Stimulated activated CD8-positive, alpha-beta memory T cell treated with anti-CD3 and anti-CD28 coated beads, Interleukin-15, amount 100 ng/mL, for 1 hour (primary cell): ENCODE measurements at places on chromosomes 1 and 21.

DNA sequence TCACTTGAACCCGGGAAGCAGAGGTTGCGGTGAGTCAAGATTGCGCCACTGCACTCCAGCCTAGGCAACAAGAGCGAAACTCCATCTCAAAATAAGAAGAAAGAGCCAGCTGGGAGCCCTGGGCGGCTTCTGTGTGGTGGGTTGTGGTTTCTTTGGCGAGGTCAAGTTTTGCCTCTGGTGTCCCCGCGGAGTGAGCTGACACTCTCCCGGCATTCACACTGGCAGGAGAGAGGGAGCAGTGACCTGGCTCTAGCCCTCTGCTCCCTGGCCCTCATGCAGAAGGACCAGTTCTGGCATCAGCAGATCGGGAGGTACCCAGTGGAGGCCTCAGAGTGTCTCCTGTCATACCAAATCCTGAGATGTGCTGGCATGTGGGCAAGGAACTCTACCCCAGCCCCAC, 81.0 kb upstream of the VAMP3 start:
- DNase-seq = no peak

GRCh38 chr1:71861022-71861421, 421.3 kb downstream of the NEGR1 start:
- no peak for DNase-seq

GRCh38 chr1:216785737-216786136, 62.5 kb upstream of the ESRRG start:
- no peak for DNase-seq

DNA sequence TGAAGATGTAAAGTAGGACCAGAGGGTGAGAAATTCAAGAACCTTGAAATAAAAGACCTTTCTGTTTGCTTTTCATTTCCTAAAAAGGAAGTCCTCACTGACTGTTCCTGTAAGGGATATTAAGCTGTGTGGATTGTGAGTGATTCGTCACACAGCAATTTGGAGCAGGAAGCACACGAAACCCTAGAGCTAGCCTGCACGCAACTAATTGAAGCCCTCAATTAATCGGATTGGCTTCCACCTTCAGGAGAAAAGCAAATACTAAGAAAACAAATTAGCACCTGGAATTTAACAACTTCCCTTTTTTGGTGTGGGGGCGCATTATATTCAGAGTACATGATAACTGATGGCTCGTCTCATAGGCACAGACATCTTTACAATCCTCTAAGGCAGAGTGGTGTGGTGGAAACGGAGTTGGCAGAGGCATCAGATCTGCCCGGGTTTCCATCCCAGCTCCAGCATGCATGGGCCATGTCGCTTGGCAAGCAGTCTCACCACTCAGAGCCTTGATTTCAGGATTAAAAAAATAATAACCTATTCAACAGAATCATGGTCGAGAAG, 95.2 kb downstream of the KCNJ15 start:
- DNase-seq = no peak

GRCh38 chr1:233459968-233460367, 132.4 kb downstream of the MAP3K21 start:
- DNase-seq = no peak

DNA sequence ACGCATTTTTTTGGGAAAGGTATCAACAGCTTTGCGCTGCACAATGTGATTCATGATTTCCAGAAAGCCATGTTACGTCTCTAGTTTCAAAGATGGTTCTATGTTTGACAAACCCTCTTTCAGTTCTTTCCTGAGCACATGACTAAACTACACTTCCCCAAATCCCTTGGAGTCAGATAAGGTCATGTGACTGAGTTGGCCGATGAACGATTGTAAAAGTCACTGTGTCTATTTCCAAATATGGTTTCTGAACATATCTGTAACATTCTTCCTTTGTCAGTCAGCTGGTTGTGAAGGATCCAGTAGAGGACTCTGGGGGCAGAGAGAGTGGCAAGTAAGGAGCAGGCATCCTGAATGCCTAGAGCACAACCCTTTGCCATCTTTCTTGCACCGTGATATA, 35.4 kb downstream of the TMPRSS15 start:
- DNase-seq = no peak

- DNase-seq = no peak
These were observed 174.5 kb downstream of the ZC3H11B start for GRCh38 chr1:219438386-219438785.

GRCh38 chr21:35348686-35349085, 299.6 kb upstream of the RUNX1 start:
- DNase-seq = no peak

GRCh38 chr1:162235241-162235800, 141.3 kb downstream of the SPATA46 start:
- DNase-seq = no peak

DNA sequence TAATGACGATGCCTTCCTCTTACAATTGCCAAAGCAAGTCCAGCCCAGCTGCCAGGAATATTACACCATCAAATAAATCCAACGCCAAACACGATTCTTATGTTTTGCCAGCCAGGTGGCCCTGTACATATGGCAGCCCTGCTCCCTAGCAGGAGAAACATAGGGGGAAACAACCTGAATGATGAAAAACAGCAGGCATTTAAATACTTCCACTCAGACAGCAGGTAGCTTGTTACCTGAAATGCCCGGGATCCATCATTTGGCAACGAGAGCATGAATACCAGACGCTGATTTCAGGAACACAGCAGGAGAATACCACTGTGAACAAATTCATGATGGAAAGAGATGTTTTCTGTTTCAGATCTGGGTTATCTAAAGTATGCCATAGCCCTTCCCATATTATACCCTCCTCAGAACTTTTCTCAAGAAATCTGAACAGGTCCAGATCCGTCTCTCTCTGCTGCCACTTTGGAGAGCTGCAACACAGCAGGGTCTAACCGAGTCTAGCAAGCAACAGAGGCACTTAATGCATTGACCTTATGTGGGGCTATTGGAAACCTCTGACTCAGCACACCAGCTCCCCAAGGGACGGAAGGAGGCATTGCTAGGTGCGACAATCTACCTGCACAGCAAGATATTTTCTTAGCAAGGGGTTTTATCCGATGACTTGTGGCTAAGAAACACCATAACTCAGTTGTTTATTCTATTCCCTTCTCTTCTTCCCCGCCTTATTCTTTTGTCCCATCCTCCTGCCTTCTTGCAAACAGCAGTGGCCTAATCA, 166.3 kb downstream of the BARHL2 start:
- no peak for DNase-seq

DNA sequence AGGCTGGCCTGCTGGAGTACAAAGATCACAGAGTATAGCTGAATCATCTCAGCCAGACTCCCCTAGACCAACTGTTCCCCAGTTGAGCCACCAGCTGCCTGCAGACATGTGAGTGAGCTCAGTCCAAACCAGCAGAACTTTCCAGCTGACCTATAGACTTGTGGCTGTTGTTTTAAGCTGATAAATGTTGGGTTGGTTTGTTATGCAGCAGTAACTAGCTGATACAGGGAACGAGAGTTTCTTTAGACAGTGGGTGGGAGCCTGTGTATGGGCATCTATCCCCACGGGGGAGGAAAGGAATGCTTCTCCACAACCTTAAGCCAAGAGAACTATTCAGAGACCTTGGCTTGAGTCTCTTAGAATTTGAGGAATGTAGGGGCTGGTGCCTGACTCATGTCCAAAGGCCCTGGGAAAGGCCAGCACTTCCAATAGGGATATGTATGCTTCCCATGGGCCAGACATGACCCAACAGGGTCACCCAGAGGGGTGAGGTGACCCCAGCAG, 30.1 kb downstream of the SLC1A7 start:
- no peak for DNase-seq

DNA sequence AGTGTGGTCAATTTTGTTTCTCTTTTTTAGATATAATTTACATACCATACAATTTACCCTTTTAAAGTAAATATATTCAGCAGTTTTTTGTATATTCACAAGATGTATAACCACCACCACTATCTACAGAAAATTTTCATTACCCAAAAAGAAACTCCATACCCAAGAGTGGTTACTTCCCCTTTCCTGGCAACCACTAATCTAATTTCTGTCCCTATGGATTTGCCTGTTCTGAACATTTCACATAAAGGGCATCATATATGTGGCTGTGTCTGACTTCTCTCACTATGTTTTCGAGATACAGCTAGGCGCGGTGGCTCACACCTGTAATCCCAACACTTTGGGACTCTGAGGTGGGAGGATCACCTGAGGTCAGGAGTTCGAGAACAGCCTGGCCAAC, 13.6 kb downstream of the PACC1 start:
- DNase-seq = no peak

- DNase-seq = no peak
These were observed 143.1 kb downstream of the COQ8A start for GRCh38 chr1:227082999-227083746.

GRCh38 chr1:228430243-228430642, 13.6 kb upstream of the TRIM17 start:
- no peak for DNase-seq

GRCh38 chr1:233614173-233614742, 352 bp downstream of the KCNK1 start:
- no peak for DNase-seq

DNA sequence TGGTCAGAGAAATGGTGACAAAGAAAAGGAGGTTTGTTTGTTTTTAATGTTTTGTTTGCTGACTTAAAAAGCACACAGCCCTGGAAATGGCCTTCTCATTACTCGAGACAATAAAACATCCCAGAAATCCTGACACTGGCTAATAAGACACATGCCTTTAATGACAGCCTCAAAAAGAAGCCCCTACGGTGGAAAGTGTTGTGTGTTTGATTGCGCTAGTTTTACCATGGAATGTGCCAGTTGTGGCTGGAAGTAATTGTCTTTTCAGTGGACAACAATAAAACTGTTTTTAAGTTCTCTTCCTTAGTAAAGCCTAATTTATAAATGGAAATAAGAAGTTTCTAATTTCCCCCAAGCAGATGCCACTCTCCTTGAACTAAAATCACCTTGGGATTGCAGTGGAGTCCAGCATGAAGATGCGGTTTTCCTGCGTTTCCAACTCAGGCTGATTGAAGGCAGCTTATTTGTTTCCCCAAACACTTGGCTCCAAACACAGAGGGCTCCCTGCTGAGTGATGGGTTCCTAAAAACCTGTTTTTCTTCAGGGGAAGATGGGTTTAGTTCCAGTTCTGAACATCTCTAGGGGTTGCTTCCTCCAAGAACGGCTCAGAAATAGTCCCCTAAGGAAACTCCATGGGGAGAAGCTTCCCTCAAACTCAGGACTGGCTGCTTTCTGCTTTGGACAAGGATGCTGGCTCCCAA, 54.3 kb downstream of the CD247 start:
- DNase-seq = no peak

- DNase-seq = no peak
These were observed 5.2 kb downstream of the ADAMTS4 start for GRCh38 chr1:161193561-161194235.

GRCh38 chr1:109516872-109517271, 7.3 kb upstream of the AMIGO1 start:
- DNase-seq = no peak

DNA sequence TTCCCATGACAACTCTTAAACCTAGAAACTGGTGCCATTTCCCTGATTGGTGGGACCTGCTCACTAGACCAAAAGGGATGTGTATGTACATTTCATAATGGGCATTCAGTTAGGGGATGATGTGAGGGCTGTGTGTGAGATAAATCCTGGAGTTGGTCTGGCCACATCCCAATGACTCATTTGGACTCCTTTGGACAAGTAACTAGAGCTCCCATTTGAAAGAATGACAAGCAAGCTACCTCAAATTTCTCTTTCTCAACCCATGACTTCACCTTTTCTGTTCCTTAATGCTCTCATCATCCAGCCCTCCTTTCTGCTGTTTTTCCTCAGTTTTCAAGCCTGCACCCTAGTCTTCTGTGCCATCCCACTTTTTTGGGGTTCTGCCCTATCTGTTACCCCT, 27.9 kb downstream of the EBNA1BP2 start:
- no peak for DNase-seq

DNA sequence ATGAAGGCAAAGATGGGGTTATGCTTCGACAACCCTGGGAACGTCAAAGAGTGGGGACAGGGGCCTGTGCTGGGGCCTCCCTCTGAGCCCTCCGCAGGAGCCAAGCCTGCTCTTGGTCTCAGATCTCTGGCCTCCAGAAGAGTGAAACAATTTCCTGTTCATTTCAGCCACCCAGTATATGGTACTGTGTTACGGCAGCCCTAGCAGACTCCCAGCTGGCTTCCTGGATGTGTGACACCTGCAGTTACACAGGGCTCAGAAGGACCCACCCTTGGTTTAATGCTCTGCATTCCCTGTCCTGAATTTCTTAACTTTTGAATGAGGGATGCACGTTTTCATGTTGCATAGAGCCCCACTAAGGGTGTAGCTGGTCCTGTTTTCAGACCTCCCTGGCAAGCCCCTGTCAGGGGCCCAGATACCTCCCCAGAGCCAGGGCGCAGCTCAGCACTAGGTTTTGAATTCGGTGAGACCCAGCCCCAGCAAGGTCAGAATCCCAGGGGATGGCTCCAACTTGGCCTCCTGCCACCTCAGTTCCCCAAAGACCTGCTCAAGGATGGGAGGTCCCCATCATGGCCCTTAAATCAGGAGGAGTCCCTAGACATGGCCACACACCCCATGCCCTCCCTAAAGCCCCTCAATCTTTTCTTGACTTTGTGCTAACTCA, 79.0 kb upstream of the IFFO2 start:
- DNase-seq = no peak

- no peak for DNase-seq
These were observed 187.7 kb downstream of the TRABD2B start for GRCh38 chr1:47809301-47810084.

GRCh38 chr1:88462096-88462487, 222.0 kb upstream of the PKN2 start:
- no peak for DNase-seq

DNA sequence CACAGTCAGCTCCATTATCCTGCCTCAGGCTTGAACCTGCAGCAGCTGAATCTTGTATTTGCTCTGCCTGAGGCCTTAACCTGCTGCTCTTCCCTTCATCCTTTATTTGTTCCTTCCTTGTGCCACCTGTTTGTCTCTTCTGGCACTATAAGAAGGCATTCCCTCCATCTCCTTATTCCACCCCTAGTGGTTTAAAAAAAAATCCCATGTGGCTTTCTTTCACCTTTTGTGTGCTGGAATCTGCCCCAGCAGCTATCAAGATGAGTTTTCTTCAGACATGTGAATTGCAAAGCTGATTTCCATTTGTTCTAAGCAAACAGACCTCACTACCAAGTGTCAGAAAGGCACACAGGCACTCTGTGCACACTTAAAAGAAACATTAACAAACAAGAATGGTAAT, 294.6 kb downstream of the TTLL7 start:
- no peak for DNase-seq

DNA sequence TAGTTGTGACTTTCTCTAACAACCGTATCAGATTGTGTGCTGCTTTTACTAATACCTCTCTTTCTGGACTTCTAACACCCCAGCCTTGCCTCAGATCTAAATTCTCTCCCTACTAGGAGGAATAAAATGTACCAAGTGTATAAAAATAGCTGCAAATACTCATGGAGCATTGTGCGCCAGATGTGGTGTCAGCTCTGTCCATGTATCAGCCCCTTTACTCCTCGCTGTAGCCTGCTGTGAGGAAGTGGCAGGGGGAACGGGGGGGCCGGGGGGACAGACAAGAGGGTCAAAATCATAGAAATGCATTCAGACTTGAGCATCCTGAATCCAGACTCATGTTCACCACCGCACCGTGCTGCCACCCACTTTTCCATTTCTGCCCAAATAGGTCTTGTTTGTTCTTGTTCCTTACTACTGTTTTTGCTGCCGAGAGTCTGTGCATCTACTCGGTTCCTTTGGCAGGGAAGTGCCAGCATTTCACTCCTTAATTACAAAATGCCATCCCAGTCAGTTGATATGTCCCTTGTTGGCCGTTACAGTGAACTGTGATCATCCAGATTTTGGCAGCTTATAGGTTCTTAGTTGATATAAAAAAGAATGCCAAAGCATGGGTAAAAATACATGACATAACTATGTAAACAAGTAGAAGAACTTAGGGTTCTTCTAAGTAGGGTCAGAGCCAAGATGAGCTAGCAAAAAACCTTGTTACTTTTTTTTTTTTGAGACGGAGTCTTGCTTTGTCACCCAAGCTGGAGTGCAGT, 76.4 kb downstream of the UBE4B start:
- no peak for DNase-seq
